GM12878 (cell line): ENCODE measurements at places on chromosomes 3 and 15. TPM values are rescaled to one million over a fixed set of nuclear protein-coding genes. Genes with fewer than 3 reads are reported as not detected.
A peak's percentile ranks its signal among the peaks of the same experiment; 100 is the strongest.

The FBXL2 gene
- not detected in 2 replicates for total RNA-seq

The CYP1A2 gene
- total RNA-seq, result not detected in 2 replicates

The RBM6 gene
- total RNA-seq, result 66.5 and 72.7 TPM in 2 replicates

The SEMA3G gene
- total RNA-seq, result 0.27 TPM in 1 of 2 replicates, not detected in the other

The NPAP1 gene
- total RNA-seq, result not detected in 2 replicates

DNA sequence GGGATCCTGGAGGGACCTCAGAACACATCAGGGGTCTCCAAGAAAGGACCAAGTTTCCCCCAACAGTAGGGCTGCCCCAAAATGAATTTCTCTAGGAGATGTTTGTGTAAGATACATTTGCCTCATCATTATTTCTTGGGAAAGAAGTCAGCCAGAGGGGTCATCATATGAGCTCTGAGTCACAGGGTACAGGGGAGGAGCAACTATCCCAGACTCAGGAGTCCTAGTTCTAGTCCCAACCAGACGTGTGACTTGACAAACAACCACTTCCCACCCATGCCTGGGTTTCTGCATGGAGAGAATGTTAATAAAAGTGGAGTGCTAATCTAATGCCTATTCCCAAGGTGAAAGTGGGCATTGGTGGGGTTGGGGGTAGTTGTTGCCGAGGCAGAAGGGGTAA is 144.1 kb downstream of the ALDH1A2 start:
- no peaks in the 10 kb centered on the region for H3K27me3 ChIP-seq
- H3K27ac ChIP-seq, result no peak overlapping the region
- H3K36me3 ChIP-seq, result no peaks in the 10 kb centered on the region
- no peak overlapping the region for H3K4me3 ChIP-seq
- no peaks in the 10 kb centered on the region for H3K4me1 ChIP-seq
- no peak for DNase-seq

DNA sequence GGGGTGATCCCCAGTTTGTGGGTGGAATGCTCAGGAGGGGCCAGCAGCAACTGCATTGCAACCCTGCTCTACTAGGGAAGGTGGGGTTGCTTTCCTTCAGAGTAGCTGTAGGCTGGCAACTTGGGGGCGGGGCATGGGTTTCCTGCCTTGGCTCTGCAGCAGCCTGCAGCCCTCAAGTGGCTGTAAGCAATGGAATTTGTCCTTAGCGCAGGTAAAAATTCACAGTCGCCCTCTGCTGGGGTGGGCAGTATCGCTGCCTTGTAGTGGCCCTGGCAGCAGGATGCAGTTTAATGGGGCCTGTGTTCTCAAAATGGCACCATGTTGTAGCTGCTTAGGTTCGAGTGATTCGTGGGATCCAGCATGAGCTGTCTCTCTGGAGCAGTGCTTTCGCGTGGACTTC is 29.8 kb downstream of the STT3B start:
- no peaks in the 10 kb centered on the region for H3K36me3 ChIP-seq
- H3K27me3 ChIP-seq, result no peaks in the 10 kb centered on the region
- DNase-seq, result no peak
- H3K4me3 ChIP-seq, result no peak overlapping the region
- H3K4me1 ChIP-seq, result no peaks in the 10 kb centered on the region; the same call in 1 of the 2 replicates
- H3K27ac ChIP-seq, result no peak overlapping the region

GRCh38 chr3:177837951-177838655 is 640.8 kb upstream of the TBL1XR1 start:
- no peak for DNase-seq
- H3K4me1 ChIP-seq, result no peaks in the 10 kb centered on the region
- H3K36me3 ChIP-seq, result no peaks in the 10 kb centered on the region
- no peak overlapping the region for H3K4me3 ChIP-seq

DNA sequence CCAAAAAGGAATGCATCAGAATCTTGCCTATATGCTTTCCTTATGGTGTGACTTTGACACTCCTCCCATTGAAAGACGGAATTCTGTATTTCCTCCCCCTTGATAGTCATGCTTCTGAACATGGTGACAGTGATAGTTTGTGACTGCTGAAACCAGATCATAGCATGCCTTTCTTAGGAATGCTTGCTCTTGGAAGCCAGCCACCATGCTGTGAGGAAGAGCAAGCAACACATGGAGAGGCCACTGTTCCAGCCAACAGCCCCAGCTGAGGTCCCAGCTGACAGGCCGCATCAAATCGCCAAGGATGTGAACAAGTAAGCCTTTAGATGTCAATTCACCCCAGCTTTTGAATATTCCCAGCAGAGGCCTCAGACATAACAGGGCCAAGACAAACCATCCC is 100.1 kb downstream of the IGF2BP2 start:
- no peak overlapping the region for H3K27ac ChIP-seq
- no peak for DNase-seq
- H3K4me1 ChIP-seq, result peaks cover 3% of the 10 kb centered on the region; the same call in 1 of the 2 replicates
- no peak overlapping the region for H3K4me3 ChIP-seq
- peaks cover 2% of the 10 kb centered on the region for H3K27me3 ChIP-seq
- no peaks in the 10 kb centered on the region for H3K36me3 ChIP-seq

DNA sequence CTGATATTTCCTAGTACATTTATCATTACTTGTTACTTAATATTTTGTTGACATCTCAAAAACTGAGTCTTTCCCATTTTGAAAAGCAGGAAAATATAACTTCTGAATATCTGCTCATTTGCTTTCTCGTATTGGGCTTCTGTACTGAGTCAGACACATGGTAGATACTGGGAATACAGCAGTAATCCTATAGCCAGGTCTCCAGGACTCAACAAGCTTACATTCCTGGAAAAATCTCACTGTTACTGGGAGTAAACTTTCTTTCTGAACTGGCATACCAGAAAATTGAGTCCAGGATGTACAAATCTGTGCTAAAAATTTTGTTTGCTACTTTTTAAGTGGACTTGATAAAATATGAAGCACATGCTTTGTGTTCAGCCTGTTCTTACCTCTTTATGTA is 240.4 kb downstream of the RBMS3 start:
- H3K36me3 ChIP-seq, result no peaks in the 10 kb centered on the region
- DNase-seq, result no peak
- no peak overlapping the region for H3K4me3 ChIP-seq
- H3K27ac ChIP-seq, result no peak overlapping the region
- no peaks in the 10 kb centered on the region for H3K4me1 ChIP-seq
- no peaks in the 10 kb centered on the region for H3K27me3 ChIP-seq

GRCh38 chr3:183878071-183878470 is 6.6 kb downstream of the PARL start:
- H3K27ac ChIP-seq, result no peak overlapping the region
- no peak overlapping the region for H3K4me3 ChIP-seq
- H3K4me1 ChIP-seq, result peaks cover 4% of the 10 kb centered on the region; the same call in 1 of the 2 replicates
- H3K36me3 ChIP-seq, result no peaks in the 10 kb centered on the region; the same call in 1 of the 2 replicates
- DNase-seq, result no peak

GRCh38 chr3:172520301-172520831 is 2.9 kb downstream of the TNFSF10 start:
- peak overlapping the region; percentile 57; the same call in 1 of the 2 replicates for H3K4me3 ChIP-seq
- DNase-seq, result peak; percentile 53
- H3K27ac ChIP-seq, result peak overlapping the region; percentile 35; the same call in 1 of the 2 replicates
- peaks cover 10% of the 10 kb centered on the region; the same call in 1 of the 2 replicates for H3K4me1 ChIP-seq
- H3K27me3 ChIP-seq, result no peaks in the 10 kb centered on the region

DNA sequence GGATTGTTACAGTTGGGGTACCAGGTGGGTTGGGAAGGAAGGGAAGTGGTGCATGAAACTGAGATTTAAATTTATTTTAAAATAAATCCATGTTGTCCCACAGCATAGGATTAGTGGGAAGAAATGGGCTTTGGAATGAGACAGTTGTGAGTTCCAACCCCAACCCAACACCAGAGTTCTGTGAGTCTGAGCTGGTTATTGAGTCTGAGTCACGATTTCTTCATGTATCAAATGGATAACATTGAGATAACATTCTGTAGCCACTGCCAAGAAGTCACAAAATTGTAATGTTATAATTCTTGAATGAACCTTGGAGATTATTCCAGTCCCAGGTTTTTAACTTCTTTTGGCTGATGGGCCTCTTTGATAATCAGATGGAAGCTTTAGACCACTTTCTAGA is 13.7 kb downstream of the IFT122 start:
- no peaks in the 10 kb centered on the region for H3K4me1 ChIP-seq
- H3K36me3 ChIP-seq, result no peaks in the 10 kb centered on the region
- H3K27me3 ChIP-seq, result no peaks in the 10 kb centered on the region
- no peak overlapping the region for H3K4me3 ChIP-seq
- H3K27ac ChIP-seq, result no peak overlapping the region

GRCh38 chr3:27209617-27210264 is 159.4 kb downstream of the NEK10 start:
- no peak overlapping the region for H3K4me3 ChIP-seq
- no peaks in the 10 kb centered on the region; the same call in 1 of the 2 replicates for H3K27me3 ChIP-seq
- DNase-seq, result peak; percentile 20
- no peaks in the 10 kb centered on the region for H3K36me3 ChIP-seq

DNA sequence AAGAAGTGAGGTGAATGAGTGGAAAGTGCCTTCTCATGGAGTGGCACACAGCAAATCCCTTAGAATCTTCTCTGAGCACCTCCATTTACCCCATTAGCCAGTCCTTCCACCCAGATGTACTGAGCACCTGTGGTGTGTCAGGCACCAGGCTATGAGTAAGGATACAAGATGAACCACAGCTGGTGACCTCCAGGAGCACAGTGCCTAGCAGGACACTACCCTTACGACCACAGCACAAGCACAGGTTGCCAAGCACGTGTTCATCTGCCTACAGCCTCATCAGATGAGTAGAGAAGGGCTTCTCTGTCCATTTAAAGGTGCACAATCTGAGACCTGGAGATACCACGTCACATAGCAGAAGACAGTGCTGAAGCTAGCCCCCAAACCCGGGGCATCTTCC is 6.2 kb downstream of the MYLK start:
- no peaks in the 10 kb centered on the region for H3K36me3 ChIP-seq
- no peak overlapping the region for H3K27ac ChIP-seq
- H3K27me3 ChIP-seq, result no peaks in the 10 kb centered on the region
- no peak for DNase-seq
- no peaks in the 10 kb centered on the region for H3K4me1 ChIP-seq
- H3K4me3 ChIP-seq, result no peak overlapping the region

DNA sequence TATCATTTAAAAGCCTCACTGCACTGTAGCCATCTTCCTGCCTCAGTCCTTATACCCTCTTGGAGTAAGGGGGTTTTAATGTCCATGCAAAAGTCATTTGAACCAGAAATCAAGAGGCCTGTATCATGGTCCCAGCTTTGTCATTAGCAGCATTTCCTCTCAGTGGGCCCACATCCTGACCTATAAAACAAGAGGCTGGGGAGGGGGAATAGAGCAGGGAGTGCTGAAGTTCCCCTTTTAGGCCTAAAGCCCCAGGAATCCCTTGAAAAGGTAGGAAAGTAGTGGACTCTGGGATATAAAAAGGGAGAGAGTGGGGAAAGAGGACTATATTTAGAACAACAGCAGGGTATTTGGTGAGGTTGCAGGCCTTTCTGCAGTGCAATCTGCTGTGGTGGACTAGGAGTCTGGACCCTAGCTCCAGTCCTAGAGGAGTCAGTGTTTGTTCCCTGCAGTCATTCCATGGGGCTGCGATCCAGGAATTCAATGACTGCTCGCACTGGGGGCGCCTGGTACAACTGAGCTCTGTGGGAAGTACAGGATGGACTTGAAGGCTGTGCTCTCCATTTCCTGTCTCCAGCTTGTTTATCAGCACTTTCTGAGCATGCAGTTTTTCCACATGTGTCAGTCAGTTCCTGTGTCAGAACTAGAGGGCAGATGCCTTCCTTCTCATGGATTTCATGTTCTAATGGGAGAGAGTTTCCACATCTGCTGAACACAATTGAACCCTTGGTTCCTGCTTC is 46.8 kb downstream of the PDHB start:
- no peaks in the 10 kb centered on the region for H3K27me3 ChIP-seq
- H3K27ac ChIP-seq, result no peak overlapping the region
- no peak for DNase-seq
- H3K4me1 ChIP-seq, result no peaks in the 10 kb centered on the region
- H3K36me3 ChIP-seq, result peaks cover 4% of the 10 kb centered on the region
- H3K4me3 ChIP-seq, result no peak overlapping the region

- no peak for DNase-seq
- H3K36me3 ChIP-seq, result no peaks in the 10 kb centered on the region
- H3K4me3 ChIP-seq, result no peak overlapping the region
- no peaks in the 10 kb centered on the region for H3K27me3 ChIP-seq
Observed at GRCh38 chr15:79682851-79683288, 213.9 kb downstream of the MTHFS start.

DNA sequence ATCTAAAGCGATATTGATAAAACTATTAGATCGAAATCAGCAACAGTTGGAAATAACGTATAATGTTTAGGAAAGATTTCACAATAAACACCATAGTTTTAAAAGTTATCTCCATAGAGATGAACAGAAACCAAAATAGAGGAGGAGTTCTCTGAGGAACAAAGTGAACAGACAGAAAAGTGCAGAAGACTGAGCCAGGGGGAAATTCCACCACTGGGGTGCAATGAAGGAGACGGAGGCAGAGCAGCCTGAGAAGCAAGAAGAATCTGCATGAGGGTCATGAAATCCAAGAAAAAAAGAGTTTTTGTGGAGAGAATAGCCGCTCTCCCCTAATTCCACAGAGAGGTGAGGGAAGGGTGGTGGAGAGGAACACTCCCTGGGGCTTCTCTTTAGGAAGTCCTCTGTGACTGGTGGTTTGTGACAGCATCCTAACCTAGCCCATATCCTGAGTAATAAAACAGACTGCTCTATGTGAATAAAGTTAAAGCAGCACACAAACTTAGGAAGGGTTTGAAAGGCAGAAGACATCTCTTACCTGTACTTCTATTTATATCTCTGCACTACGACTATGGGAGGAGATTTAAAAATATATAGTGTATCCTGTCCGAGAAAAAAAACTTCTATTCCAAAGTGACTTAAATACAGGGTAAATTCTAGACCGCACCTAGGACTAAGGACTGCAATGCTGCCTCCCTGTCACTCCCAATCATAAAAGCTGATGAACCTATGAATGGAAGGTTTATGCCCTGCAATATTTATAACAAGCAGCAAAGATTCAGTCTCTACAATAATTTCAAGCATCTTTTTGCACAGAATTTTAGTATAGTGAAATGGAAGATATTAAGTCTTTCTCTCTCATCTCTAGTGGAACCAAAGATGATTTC is 22.9 kb downstream of the ATP8B4 start:
- H3K4me3 ChIP-seq, result no peak overlapping the region
- DNase-seq, result no peak
- H3K36me3 ChIP-seq, result no peaks in the 10 kb centered on the region
- no peaks in the 10 kb centered on the region for H3K27me3 ChIP-seq

- H3K4me3 ChIP-seq, result no peak overlapping the region
- H3K27me3 ChIP-seq, result no peaks in the 10 kb centered on the region
- no peaks in the 10 kb centered on the region for H3K36me3 ChIP-seq
- no peaks in the 10 kb centered on the region for H3K4me1 ChIP-seq
- DNase-seq, result no peak
Observed at GRCh38 chr3:111776827-111777483, 82.1 kb upstream of the PHLDB2 start.

DNA sequence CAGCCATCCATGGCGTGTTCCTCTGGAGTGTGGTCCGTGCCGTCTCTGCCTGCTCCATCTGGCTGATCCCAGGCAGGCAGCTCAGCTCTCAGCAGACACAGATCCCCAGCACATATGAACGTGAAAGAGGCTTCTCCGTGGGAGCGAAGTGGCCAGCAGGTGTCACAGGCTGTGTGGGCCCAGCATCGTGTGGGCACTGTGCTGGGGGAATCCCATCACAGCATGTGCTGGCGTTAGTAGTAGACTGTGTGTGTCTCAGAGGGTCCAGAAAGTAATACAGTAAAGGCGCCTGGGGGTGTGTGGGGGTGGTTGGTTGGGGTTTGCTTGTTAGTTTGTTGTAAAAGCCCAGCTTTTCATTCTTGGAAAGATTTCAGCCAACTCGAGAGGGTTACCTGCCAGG is 147.6 kb downstream of the IGF1R start:
- DNase-seq, result no peak
- no peaks in the 10 kb centered on the region; the same call in 1 of the 2 replicates for H3K4me1 ChIP-seq
- H3K27me3 ChIP-seq, result no peaks in the 10 kb centered on the region
- no peaks in the 10 kb centered on the region for H3K36me3 ChIP-seq

GRCh38 chr15:66130496-66131034 is 123.0 kb downstream of the MEGF11 start:
- H3K27ac ChIP-seq, result no peak overlapping the region
- DNase-seq, result no peak
